ENCODE measurements at places on chromosomes 4 and X. TPM values are rescaled to one million over a fixed set of nuclear protein-coding genes. Genes with fewer than 3 reads are reported as not detected.
A peak's percentile ranks its signal among the peaks of the same experiment; 100 is the strongest.

The TRMT10A gene
- total RNA-seq, result 9.1 TPM

The FGD1 gene
- total RNA-seq, result 18.8 TPM

The LRAT gene
- 0.20 TPM for total RNA-seq

The ASB12 gene
- total RNA-seq, result 0.32 TPM

The ADAM29 gene
- not detected for total RNA-seq

The TLR10 gene
- total RNA-seq, result not detected

DNA sequence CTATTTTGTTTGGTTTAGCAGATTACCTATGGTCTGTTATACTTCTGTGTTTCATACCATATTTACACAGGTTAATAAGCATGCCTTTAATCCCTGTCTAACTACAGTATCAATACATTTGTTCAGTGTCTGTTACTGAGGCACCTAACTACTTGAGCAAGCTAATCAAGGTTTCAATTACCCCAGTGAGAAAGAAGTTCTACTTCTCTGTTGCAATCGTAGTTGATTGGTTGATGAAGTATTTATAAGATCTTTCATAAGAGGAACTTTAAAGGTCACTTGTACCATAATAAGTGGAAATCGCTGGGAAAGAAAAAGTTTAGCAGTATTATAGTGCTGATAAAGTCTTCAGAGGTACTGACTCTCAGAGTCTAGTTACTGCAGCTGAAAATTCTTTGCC is 490.6 kb downstream of the RPA4 start:
- no peaks in the 10 kb centered on the region for H3K36me3 ChIP-seq
- H3K27me3 ChIP-seq, result no peaks in the 10 kb centered on the region
- DNase-seq, result no peak
- H3K4me1 ChIP-seq, result no peaks in the 10 kb centered on the region
- H3K4me3 ChIP-seq, result no peak overlapping the region
- no peak overlapping the region for H3K27ac ChIP-seq

GRCh38 chr4:139900964-139901376 is 235.4 kb downstream of the MGST2 start:
- H3K27me3 ChIP-seq, result peaks cover 9% of the 10 kb centered on the region
- peaks cover 46% of the 10 kb centered on the region for H3K4me1 ChIP-seq
- H3K36me3 ChIP-seq, result peaks cover 14% of the 10 kb centered on the region

DNA sequence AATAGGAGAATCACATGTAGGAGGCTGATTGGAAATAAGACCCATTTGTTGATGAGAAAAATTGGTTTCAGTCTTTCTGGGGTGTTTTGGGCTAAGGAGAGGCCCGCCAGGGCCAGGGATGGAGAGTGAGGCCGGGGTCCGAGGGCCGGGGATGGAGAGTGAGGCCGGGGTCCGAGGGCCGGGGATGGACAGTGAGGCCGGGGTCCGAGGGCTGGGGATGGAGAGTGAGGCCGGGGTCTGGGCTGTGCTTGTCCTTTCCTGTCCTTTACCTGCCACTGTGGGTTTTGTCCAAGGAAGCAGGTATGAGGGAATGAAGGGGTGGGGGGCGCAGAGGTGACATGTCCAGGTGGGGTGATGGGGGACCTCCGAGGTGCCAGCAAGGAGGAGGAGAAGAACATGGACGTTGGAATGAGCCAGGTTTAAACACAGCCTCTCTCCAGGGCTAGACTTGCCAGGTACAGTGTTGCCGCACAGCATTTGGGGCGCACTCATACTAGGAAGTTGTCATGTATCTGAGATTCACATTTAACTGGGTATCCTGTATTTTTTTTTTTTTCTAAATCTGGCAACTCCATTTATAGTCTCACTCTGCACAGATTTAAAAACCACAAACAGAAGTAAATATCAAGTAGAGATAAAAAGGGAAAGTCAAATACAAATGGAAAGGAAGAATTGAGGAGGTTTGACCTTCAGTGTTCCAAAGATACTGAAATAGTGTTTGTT is 8.8 kb downstream of the RGS12 start:
- DNase-seq, result no peak
- H3K4me3 ChIP-seq, result no peak overlapping the region
- peaks cover 51% of the 10 kb centered on the region for H3K4me1 ChIP-seq
- H3K27me3 ChIP-seq, result peaks cover 5% of the 10 kb centered on the region

DNA sequence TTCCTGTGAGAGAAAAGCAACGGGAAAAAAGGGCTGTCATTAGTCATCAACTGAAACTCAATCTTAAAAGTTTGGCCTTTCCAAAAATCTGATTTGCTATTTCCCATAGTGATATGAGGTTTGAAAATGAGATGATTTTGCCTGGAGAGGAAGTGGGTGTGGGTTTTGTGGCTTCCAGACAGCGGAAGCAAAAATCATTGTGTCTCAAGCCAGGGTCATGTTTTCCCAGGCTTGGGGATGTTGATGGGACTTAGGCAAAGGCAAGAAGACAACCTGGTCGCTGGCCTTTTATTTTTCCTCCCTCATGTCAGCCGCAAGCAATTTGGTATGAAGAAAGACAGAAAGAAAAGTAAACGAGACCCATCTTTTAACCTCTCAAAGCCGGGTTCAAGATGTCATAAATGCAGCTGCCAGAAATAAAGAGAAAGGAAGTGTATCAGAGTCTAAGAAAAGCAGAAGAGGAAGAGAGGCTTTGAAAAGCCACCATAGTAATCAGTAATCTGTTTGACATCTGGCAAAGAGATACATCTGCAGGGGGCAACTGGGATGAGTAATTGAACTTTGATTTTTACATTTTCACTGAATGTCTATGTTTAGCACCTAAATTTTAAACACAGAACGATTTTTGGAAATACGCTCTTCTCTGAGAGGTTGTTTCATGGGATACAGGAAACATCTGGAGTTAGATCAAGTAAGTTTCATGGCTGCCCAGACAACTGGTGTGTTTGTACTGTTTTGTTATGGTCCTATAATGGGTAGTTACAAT is 521.6 kb upstream of the SLIT2 start:
- no peak overlapping the region for H3K27ac ChIP-seq
- no peaks in the 10 kb centered on the region for H3K36me3 ChIP-seq
- no peak for DNase-seq

DNA sequence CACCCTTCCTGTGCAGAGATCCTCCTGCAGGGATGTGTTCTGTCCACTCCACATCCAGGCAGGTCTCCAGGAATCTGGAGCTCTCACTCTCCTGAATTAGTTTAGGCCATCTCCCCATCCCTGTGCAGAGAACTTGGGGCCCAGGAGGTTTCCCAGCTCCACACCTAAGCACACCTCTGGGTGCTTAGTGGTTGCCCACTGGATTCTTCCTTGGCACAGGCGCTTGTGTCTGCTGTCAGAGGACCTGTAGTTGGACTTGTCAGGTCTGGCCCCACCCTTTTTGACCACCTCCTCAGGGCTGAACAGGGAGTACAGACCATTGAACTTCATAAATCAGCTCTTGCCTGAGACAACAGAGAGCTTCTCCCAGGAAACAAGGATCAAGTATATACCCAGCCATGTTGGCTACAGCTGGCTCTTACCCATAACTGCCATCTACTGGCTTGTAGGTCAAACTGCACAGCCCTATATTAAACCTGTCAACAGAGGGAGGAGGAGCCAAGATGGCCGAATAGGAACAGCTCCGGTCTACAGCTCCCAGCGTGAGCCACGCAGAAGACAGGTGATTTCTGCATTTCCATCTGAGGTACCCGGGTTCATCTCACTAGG is 275.5 kb downstream of the PPARGC1A start:
- no peaks in the 10 kb centered on the region for H3K36me3 ChIP-seq
- no peak overlapping the region for H3K4me3 ChIP-seq
- no peaks in the 10 kb centered on the region for H3K4me1 ChIP-seq
- no peaks in the 10 kb centered on the region for H3K27me3 ChIP-seq
- H3K27ac ChIP-seq, result no peak overlapping the region

DNA sequence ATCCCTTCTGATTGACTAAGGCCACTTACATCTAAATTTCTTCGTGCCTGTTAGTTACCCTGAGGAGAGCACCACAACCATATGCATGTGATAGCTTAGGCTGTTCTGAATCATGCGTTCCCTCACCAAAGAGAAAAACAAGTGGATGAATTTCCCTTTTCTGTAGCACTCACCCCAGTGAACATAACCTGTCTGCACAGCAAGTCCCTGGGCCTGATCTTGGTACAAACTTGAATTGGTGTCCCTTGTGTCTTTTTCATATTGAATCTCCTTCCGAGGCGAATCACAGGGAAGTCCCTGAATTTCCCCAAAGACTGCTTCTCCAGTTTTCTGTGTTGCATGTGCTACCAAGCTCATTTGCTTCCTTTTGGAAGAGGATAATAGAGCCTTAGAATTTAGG is 100.4 kb downstream of the KLHL8 start:
- DNase-seq, result no peak
- H3K27me3 ChIP-seq, result no peaks in the 10 kb centered on the region
- H3K36me3 ChIP-seq, result no peaks in the 10 kb centered on the region
- peaks cover 28% of the 10 kb centered on the region for H3K4me1 ChIP-seq
- peak overlapping the region; percentile 58 for H3K4me3 ChIP-seq

GRCh38 chr4:179128299-179128698 is 1686.1 kb upstream of the AGA start:
- peaks cover 8% of the 10 kb centered on the region for H3K4me1 ChIP-seq
- no peaks in the 10 kb centered on the region for H3K36me3 ChIP-seq
- H3K27me3 ChIP-seq, result no peaks in the 10 kb centered on the region
- H3K4me3 ChIP-seq, result no peak overlapping the region
- DNase-seq, result no peak

DNA sequence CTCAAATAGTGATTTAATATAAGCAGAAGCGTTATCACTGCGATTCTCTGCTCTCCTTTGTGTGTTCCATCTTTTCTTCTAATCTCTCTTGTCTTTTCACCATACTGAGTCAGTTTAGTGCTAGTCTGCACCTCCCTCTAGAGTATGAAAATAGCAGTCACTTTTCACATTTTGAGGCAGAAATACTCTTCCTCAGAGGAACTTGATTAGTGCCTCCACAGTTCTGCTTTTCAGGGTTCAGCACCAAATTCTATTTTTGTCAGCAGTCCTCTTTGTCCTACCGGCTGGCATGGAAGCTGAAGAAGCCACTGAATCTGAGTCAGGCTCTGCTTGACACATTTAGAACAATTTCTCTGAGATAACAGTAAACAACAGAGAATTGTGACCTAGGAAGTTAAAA is 49.7 kb upstream of the ANKRD17 start:
- no peaks in the 10 kb centered on the region for H3K27me3 ChIP-seq
- DNase-seq, result no peak

- no peak overlapping the region for H3K27ac ChIP-seq
- no peak overlapping the region for H3K4me3 ChIP-seq
- no peaks in the 10 kb centered on the region for H3K4me1 ChIP-seq
- H3K36me3 ChIP-seq, result no peaks in the 10 kb centered on the region
Measured at GRCh38 chrX:74656079-74656745, 41.8 kb upstream of the RLIM start.

DNA sequence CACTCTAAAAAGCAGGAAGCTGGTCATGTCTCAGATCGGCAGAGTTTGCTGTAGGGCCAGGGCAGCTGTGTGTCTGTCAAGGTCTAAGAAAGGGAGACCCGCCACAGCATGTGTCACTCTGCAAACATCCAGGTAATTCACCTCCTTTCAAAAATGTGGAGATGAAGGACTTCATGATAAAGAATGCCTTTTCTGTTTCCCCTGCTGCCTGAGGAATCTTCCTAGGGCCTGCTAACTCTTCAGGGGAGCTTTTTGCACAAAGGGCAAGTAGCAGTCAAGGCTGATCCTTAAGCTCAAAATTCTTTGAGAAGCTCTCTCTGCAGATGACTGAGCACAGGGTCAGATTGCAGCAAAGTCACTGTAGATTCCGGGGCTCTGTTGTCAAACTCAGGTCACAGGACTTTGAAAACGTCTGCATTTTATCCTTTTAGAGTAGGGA is 21.1 kb downstream of the RASL11B start:
- DNase-seq, result no peak
- peaks cover 2% of the 10 kb centered on the region for H3K27me3 ChIP-seq
- H3K4me3 ChIP-seq, result no peak overlapping the region
- no peak overlapping the region for H3K27ac ChIP-seq
- H3K36me3 ChIP-seq, result peaks cover 22% of the 10 kb centered on the region

DNA sequence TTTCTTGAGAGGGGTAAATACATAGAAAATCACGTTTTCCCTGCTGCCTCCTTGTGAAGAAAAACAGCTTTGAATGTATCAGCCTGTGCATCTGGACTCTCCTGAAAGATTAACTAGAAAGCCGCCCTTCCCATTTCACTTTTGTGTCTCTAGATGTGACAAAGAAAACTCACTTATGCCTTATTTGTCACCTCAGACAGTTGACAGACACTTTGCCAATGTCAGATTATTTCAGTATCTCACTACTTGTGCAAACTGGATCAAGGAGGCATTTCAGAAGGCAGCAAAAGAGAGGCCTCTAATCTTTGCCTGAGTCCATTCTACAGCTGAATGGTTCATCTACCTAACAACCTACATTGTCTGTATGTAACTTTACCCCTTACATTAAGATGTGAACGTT is 754.9 kb downstream of the RPA4 start:
- H3K27ac ChIP-seq, result no peak overlapping the region
- peaks cover 6% of the 10 kb centered on the region for H3K36me3 ChIP-seq
- H3K4me3 ChIP-seq, result no peak overlapping the region
- peaks cover 12% of the 10 kb centered on the region for H3K4me1 ChIP-seq

DNA sequence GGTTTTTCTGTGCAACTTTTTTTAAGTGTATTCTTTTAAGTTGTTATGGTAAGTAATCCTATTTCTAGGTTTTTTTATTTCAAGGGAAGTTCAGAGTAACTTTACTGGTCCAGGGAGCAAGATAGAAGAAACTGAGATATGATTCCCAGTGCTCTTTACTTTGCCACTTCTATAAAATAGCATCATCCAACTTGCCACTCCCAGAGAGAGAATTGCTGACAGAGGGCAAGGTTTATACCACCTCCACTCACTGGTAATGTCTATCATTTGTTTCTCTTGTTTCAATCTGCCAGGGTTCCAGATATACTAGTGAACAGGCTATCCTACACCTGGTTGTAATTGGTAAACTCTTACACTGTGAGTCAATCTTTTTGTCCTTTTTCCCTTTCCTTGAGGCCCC is 3.5 kb upstream of the CLCN3 start:
- H3K4me3 ChIP-seq, result no peak overlapping the region
- H3K36me3 ChIP-seq, result no peaks in the 10 kb centered on the region
- DNase-seq, result no peak

DNA sequence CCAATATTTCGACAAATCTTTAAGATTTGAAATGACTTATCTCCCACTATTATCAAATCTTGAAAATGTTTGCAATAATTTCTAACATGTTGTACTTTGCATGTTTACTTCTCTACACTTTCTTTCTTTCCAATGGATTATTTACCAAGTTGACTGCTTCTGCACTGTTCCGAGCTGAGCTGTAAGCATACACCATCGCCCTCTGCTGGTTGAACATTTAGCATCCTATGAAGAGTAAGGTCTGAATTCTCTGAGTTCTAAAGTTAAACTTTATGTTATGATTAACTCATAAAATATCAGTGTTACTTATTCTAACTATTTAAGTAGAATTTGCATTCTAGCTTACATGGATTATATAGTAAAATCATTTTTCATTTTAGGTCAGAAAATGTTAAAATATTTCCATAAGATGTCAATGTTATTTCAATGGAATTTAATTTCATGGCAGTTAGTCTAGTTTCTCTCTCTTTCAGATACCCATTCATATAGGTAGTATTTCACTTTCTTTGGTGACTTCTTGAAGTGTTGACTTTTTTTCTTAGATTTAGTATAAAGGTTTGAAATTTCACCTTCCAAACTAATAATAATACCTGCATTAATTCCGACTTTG is 137.4 kb downstream of the DKK2 start:
- peaks cover 2% of the 10 kb centered on the region for H3K4me1 ChIP-seq
- no peaks in the 10 kb centered on the region for H3K27me3 ChIP-seq
- no peaks in the 10 kb centered on the region for H3K36me3 ChIP-seq

All from glutamatergic neuron (in vitro differentiated cells).